ENCODE measurements at places on chromosomes 6 and 20.
A peak's percentile ranks its signal among the peaks of the same experiment; 100 is the strongest.

GRCh38 chr6:101878554-101879276 lies 485.2 kb downstream of the GRIK2 start:
- DNase-seq = no peak

DNA sequence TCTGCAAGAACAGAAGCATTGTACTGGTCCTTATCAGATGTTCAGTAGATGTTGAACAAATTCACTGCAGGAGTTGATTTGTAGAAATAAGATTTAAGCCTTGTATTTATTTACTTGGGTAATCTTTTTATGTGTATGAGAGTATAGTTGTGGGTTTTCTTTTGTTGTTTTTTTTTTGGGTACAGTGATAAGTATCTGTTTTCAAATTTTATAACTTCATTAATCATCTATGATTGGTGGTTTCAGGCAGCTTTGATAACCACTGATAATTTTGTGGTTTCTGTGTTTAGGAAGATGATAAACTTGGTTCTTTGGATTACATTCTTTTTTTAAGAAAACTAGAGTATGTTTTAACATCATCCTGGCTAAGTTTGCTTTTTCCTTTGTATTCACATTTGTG lies 2.8 kb downstream of the AFDN start:
- DNase-seq = no peak

- DNase-seq = no peak
These were observed 626 bp upstream of the CDK5RAP1 start for GRCh38 chr20:33401921-33402369.

DNA sequence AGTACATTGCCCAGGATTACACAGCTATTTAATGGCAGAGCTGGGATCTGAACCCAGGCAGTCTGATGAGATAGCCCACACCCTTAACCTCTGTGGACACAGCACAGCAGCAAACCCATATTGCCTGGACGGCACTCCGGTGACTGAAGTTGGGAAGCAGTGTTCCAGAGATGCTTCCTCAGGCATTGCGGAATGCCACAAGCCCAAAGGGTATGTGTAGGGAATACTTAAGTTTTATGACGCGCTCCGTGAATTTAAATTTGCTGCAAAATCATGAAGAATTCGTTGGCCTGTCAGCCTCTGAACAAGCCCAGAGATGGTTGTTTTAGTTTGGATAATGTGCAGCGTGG lies 46.4 kb downstream of the PSMG4 start:
- DNase-seq = no peak

DNA sequence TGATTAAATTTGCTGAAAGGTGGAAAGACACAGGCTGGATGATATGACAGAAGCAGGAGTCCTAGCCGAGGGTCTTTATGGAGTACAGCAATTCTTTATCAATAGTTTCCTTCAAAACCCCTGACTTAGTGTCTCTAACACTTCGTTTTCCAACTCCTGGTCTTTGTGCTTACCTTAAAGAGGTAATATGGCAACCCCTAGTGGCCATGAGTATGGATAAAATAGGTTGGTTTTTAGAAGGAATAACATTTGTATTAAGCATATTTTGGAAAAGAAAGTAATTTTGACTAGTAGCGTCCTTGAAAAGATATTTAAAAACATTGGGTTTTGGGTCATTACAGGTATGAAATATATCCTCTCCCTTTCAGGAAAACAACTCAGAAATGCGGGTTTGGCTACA lies 51.9 kb downstream of the VGLL2 start:
- DNase-seq = no peak

GRCh38 chr20:47061549-47061948 lies 166.9 kb downstream of the EYA2 start:
- DNase-seq = no peak

GRCh38 chr6:499617-500016 lies 108.1 kb downstream of the IRF4 start:
- DNase-seq = no peak

DNA sequence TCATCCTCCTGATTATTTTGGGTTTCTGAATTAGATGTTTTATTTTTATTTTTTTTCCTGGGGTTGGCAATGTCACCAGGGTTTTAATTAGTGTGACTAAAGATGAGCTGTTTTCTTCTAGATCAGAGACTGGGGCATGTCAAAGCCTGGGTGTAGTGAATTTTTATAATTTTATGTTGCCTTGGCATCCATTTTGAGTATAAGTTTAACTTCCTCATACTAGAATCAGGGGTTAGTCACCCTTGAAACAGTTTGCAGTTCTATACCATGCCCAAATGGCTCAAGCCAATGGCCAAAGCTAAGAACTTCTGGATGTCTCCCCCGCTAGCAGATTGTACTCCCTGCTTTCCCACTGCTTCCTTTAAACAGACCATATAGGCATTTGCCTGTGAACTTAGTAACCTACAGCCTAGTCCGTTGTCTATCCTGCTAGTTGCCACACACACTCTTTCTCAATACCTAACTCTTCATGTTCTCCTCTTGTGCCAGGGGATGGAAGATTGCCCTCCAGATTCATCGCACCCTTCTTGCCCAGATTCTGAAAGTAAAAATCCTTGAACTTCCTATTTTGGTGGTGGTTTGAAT lies 54.5 kb downstream of the KIAA0408 start:
- no peak for DNase-seq

DNA sequence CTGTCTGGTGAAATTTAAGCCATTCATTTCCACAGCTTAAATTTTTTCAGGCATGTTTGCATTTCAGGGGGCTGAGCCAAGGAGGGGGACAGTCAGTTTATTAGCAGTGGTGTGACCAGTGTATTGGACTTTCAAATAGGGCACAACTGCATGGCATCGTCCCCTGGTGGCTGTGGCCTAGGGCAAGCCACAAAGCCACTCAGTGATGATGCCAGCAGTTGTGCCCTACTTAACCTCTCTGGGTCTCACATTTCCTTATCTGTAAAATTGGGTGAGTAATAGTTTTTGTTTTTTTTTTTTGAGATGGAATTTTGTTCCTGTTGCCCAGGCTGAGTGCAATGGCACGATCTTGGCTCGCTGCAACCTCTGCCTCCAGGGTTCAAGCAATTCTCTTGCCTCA lies 48.0 kb downstream of the CDC5L start:
- no peak for DNase-seq

GRCh38 chr6:85419046-85419759 lies 30.7 kb upstream of the NT5E start:
- DNase-seq = no peak

GRCh38 chr6:47105469-47106178 lies 63.5 kb upstream of the ADGRF1 start:
- no peak for DNase-seq

GRCh38 chr6:63278916-63279315 lies 40.9 kb downstream of the LGSN start:
- DNase-seq = no peak

DNA sequence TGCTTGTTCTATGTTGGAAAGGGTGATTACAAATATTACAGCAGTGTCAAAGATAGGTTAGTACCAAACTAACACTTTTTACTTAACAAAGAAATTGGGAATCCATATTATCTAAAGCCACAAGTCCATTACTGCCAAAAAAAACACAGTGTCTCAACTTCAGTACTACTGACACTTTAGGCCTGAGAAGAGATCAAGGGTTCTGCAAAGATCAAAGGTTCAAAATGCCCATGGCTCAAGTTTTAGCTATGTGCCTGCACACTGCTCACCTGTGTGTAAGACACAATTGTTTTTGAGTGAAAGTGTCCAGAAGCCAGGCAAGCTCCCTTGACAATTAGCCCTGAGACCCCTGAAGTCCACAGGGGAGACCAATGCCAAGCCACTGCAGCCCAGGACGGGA lies 132.6 kb downstream of the ZMYND8 start:
- DNase-seq = no peak

GRCh38 chr20:35207950-35208611 lies 18.4 kb upstream of the MMP24 start:
- peak; percentile 48 for DNase-seq

DNA sequence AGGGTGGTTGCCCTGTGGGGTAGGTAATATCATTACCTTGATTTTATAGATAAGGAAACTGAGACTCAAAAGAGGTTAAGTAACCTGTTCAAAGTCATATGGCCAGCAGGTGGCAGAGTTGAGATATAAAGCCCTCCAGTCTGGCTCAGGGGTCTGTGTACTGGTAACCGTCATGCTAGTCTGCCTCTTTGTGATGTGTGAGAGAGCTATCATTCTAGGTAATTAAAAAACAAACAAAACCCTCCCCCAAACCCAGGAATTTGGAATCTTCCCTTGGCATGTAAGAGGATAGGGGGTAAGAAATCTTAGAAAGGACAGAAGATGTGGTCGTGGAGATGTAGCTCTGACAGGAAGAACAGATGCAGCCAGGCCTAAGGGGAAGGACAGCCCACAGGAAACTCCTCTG lies 206.0 kb downstream of the CDC5L start:
- no peak for DNase-seq

DNA sequence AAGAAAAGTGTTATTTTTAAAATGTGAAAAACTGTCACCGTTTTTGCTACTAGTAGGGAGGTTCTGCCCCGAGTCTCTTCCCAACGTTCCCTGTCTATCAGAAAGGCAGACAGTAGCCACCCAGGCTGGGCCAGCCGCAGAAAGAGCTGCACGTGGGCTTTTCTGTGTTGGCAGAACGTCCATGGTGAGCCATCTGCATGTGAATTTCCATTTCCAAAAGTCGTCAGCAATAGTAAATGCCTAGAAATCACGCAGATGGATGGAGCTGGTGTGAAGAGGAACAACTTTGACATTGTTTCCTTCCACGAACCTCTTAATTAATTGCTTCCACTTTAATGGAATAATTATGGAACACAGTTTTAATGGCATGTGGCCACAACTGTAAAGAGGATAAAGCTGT lies 97.5 kb downstream of the FAM120B start:
- DNase-seq = no peak

DNA sequence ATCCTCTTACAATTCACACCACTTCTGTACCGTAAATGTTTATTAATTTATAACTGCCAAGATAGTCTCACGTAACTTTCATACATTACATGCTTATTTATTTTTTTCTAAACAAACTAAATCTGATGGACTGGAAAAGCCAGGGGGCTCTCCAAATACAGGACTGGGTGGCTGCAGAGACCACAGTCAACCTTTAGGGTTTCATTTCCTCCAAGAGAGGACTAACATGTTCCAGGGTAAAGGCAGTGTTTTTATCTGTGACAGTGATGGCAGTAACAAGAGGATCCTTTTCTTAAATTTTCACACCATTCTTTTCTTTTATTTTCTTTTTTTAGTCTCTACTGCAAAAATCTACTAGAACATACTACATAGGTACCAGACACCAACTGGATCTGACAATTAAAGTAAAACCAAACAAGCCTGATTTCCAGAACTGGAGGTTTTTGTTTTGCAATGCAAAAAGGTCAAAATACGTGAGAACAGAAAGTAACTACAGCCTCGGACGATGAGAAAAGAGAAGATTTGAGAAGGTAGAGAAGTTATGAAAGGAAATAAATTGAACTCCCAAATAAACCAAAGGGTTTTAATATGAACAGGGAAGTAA lies 1.2 kb downstream of the LMBRD1 start:
- DNase-seq = no peak

- DNase-seq = no peak
These were observed at the start of gene OOEP for GRCh38 chr6:73369563-73369962. OOEP (minus strand) TSS chr6:73369897; CDS start chr6:73369792, 105 bp downstream.

DNA sequence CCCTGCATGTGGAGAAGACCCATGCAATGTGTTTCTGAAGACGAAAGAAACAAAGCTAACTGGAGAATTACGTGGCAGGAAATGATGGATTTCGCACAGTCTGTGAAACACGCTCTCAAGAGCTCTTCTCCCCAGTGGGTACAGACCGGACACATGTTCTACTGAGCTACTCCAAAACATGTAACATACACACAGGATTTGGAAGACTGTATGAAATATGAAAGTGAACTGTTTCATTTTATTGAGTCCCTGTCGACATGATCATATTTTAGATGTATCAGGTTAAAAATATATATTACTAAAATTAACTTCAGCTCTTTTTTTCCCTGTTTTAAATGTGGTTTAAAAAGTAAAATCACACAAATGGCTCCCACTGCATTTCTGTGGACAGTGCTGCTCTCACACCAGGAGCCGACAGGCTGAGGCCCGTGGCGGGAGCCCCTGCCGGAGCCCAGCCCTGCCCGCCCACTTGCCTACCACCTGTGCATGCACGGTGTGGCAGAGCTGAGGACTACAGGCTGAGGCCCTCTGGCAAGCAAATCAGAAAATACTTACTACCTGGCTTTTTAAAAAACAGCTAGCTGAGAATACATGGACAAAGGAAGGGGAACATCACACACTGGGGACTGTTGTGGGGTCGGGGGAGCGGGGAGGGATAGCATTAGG lies 58.9 kb upstream of the NXT1 start:
- DNase-seq = no peak

GRCh38 chr20:36569847-36570429 lies 3.5 kb upstream of the TGIF2 start:
- DNase-seq = no peak

GRCh38 chr6:120303527-120303926 lies 954.0 kb upstream of the MAN1A1 start:
- DNase-seq = no peak

- DNase-seq = no peak
These were observed 1021.6 kb upstream of the FLRT3 start for GRCh38 chr20:15359056-15359455.

- DNase-seq = no peak
These were observed 154.1 kb upstream of the RUNX2 start for GRCh38 chr6:45174045-45174444.

DNA sequence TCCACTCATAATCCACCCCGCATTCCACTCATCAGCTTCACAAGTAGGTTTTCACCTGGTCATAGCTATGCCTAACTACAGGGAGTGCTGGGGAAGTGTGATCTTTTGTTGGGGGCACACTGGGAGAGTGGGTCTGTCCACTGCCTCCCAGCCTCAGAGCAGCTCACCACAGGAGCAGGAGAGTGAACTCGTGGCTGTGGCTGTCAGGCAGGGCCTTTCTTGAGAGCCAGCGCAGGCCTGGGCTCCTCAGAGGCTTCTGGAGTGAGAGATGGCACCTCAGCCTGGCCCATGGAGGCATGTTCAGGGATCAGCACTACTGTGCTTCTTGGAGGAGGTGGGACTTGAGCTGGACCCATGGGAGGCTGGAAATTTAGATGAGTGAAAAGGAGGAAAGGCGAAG lies 4.0 kb upstream of the GNRH2 start:
- no peak for DNase-seq

GRCh38 chr6:29619578-29620160 lies 13.3 kb downstream of the GABBR1 start:
- no peak for DNase-seq

DNA sequence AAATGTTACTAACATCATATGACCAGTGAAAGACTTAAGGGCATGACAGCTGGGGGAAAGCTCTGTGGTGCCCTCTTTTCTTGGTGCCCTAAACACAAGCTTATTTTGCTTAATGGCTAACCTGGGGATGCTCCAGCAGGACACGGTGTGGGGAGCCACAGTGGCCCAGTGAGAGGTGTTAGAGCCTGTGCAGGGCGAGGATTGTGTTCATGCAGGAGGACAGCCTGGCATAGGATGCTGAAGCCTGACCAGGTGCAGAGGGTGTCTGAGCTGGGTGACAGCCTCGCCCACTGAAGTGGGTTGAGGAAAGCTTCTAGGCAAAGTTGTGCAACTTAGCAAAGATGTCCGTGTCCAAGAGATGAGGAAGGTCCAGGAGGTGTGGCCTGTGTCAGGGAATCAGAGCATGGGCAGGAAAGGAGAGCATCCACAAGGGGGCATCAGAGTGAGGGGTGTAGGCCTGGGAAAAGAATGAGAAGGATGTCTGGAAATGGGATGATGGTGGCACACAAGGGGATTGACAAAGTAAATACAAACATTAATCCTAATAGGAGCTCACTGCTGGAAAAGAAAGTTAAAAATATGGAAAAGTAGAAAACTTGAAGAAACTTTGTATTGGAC lies 33.9 kb downstream of the SLC17A4 start:
- DNase-seq = peak; percentile 6
